ENCODE measurements at places on chromosomes 3 and 15.

DNA sequence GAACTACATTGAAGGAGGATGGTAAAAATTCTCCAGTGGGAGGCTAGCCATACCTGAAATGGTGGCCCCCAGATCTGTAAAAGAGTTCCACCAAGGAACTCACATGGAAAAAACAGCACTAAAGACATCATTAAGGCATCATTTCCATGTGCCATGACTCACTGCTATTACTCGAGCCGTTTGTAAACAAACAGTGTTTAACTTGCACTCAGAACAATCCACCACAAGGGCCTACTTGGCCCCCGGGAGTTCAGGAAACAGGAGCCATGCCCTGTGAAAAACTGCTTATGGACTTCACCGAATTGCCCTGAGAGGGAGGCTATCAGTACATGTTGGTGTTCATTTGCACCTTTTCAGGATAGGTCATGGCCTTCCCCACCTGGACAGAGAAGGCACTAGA is 18.2 kb downstream of the CCR4 start:
- peak; percentile 23 for DNase-seq

DNA sequence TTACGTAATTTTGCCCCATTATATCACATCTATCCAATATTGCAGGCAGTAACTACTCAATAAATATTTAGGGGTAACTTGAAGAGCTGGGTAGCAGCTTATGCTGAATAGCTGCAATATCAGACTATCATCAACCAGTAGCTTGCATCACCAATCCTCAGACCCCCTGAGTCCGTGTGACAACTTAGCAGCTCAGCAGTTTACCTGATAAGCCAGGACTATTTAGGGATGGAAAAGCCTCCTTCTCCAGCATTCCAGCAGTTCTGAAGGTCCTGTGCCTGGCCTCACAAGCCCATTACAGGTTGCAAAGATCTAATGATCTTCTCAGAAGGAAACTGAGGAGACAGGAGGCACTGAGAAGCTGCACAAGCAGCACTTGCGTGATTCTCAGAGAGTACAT is 32.9 kb downstream of the RORA start:
- DNase-seq: no peak

DNA sequence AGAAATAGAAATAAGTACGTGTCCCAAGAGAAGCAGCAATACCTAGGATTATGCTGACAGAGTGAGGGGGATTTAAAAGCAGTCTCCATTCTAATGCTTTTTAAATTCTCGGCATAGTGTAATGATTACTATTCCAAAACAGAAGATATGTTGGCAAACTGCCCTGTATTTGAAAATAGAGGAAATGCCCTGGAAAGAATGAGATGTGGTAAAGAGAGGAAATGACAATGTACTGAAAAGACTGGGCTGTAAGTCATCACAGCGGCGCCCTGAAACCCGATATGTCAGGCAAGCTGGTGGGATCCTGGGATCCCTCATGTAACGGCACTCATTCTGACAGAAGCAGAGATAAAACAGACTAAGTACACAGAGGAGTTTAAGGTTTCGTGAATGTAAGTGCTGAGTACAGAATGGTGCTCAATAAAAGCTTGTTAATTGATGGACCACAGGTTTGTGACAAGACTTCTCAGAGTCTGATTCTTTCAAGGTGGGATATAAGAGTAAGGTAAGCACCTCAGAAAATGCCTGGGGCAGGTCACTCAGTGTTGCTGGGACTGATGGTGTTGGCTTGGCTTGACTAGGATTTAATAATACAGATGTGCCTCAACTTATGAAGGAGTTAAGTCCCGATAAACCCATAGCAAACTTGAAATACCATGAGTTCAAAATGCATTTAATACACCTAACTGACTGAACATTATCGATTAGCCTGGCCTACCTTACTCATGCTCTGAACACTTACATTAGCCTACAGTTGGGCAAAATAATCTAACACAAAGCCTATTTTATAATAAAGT is 91.4 kb downstream of the NFKBIZ start:
- peak; percentile 95 for DNase-seq

DNA sequence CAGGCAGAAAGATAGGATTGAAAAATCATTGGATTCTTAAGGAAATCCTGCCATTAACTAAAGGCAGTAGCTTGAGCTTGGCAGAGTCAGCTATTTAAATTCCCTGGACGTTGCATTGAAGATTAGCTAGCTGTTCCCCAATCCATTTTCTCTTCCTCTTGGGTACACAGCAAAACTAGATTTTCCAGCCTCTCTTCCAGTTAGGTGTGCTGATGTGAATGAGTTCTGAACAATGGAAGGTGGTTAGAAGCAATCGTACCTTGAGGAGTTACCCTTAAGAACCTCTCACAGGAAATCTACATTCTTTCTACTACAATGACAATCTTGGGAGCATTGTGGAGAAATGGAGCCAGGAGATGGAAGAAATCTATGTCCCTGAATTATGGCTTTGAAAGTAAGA is 383.2 kb upstream of the TBL1XR1 start:
- DNase-seq: no peak

- no peak for DNase-seq
These were observed 66.7 kb downstream of the FBXL22 start for GRCh38 chr15:63663906-63664305.

DNA sequence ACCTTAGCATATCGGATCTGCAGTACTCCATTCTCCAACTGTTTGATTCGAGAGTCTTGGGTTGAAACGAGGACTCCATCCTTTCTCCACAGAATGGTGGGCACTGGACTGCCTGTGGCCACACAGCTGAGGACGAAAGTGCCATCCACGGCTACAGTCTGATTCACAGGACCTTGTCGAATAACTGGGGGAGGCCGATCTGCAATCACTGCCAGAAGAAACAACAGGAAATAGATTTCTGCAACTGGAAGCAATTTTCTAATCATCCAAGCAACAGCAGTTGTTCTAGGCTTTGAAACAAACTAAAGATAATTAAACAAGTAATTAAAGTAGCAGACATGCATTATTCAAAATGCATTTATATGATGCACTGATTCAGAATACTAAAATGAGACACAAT is 1097.7 kb downstream of the ROBO1 start:
- DNase-seq: no peak

DNA sequence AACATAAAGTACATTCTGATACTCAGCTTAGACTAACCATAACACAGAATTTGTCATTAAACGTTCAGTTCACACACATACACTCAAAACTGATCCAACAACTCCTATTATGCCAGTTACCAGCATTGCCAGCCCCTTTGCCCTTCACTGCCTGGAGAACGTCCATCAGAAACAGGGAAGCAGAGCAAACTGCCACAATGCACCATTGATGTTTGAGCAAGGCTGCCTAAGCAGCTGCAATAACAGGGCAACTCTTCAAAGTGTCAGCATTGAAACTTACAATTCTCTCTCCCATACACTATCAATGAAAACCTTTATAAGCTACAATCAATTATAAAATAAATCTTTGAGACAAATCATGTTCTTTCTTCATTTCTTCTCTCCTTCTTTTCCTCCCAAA is 85.1 kb downstream of the ZBTB20 start:
- DNase-seq: peak; percentile 27

DNA sequence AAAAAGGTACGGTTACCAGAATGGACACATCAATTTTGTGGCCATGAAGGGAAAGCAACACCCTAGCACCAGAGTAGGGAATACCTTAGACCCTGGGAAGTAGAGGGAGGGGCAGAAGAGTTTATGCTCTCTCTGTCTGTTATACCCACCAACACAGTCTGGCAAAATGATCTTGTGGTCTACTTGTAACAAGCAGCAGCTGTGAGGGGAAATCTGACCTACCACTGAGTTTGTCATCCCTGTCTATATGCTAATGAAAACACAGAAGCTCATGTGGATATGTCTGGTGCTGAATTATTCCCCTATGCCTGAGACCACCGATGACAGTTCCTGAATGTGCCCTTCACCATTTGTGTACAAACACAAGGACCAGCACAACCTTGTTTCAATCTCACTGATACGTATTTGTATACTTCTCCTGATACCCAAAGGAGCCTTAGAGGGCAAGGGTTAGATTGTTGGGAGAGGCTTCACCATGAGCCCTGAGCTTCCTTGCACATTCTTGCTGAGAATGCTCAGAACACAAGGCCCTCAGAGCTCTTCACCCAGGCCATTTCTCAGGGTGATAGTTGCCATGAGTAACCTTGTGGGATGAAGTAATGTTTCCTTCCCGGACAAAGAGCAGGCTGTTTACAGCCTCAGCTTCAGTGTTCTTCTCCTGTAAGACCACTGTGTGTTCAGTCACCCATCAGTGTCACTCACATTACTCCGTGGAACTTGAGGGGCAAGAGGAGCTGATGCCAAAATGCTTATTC is 24.7 kb upstream of the ZNF639 start:
- DNase-seq: no peak

DNA sequence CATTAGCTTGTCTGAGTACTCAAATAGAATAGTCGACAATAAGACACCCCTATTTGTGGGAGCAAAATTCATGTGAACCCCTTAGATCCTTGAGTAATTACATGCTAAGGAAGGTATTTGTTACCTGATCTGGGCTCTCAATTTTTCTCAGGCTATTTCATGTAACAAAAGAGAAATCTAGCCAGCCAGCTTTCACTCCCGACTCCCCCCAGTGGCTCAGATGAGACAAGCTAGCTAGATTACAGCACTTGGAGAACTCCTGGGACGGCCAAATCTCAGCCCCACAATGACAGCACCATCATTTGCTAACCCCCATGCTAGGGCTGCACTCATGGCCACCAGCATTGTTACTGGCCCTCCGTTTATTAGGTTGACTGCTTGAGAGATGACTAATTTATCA is 41.3 kb downstream of the GLDN start:
- peak; percentile 77 for DNase-seq

DNA sequence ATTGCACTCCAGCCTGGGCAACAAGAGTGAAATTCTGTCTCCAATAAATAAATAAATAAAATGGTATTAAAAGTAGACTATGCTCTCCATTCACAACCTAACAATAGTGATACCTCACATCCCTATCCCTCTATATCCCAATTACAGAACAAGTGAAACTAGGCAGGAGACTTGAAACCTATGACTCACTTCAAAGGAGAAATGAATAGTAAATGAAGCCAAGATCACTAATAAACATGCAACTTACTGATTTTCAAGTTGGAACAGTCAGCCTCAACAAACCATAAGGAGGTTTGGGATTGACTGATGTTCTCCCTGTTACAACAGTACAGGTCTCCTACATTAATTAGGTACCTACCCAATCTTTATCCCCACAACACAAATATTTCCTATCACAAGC is 103.4 kb downstream of the GSK3B start:
- DNase-seq: peak; percentile 31

DNA sequence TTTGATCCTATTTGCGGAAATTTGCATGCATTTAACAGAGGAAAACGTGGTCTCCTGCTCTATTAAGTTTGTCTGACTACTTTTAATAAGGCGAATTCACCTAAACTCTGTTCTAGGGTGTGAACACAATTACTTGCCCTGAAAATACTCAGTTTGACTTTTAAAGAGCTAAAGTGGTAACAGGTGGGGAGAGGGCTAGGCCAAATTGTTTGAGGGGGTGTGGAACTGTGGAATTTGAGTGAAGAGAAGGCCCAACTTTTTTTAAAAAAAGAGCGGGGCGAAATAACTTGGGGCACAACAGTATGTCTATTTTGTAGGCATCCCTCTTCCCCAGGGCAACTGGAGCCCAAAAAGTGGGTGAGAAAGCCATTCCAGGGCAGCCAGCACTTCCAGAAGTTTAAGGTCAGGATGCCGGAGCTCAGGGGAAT is 580 bp upstream of the FXR1 start:
- DNase-seq: no peak

- peak; percentile 95 for DNase-seq
These were observed 408.9 kb upstream of the THBS1 start for GRCh38 chr15:39171944-39172368.

DNA sequence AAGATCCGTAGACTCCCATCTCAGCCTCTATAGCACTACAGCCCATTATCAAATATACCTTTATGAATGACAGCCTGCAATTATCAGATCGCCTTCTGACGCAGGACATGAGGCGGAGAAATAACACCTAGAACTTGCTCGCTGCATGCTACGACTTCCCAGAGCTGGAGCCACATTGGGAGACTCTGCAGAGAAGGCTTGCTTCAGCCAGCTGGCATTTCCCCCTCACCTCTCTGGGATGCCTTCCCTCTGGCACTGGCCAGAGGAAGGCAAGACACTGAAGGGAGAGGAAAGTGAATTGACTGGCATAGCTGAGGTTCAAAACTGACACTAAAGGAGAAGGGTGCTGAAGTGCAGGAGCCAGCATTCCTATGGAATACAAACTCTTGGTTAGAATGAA is 131.7 kb downstream of the GABRB3 start:
- no peak for DNase-seq

DNA sequence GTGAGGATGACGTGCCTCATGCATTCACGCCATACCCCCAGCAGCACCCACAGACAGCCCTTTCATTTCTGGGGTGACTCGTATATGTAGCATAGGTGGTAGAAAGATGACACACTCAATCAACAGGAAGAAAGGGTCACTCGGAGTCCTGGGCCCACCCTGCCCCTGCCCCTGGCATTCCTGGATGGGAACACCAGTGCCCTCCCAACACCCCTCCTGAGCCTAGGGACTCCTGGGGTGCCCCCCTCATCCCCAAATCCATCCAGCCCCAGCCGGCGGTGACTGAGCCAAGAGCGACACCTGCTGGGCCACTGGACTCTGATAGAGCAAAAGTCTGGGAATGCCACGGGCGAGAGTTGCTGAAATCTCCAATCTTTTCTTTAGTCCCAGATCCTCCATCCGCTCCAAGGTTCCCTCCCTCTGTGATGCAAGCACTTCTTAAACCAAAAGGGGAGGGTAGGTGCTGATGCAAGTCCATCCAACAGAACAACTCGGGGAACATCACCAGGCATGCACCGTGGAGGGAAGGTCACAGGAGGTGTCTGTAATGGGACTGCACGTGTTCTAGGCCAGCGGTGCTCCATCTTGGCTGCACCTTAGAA is 31.1 kb downstream of the ACAN start:
- peak; percentile 27 for DNase-seq

GRCh38 chr3:16514755-16515353 is 1.4 kb upstream of the RFTN1 start:
- no peak for DNase-seq
